Immature natural killer cell (primary cell): ENCODE measurements at places on chromosomes 7 and 10. TPM values are rescaled to one million over a fixed set of nuclear protein-coding genes. Genes with fewer than 3 reads are reported as not detected.
A peak's percentile ranks its signal among the peaks of the same experiment; 100 is the strongest.

DNA sequence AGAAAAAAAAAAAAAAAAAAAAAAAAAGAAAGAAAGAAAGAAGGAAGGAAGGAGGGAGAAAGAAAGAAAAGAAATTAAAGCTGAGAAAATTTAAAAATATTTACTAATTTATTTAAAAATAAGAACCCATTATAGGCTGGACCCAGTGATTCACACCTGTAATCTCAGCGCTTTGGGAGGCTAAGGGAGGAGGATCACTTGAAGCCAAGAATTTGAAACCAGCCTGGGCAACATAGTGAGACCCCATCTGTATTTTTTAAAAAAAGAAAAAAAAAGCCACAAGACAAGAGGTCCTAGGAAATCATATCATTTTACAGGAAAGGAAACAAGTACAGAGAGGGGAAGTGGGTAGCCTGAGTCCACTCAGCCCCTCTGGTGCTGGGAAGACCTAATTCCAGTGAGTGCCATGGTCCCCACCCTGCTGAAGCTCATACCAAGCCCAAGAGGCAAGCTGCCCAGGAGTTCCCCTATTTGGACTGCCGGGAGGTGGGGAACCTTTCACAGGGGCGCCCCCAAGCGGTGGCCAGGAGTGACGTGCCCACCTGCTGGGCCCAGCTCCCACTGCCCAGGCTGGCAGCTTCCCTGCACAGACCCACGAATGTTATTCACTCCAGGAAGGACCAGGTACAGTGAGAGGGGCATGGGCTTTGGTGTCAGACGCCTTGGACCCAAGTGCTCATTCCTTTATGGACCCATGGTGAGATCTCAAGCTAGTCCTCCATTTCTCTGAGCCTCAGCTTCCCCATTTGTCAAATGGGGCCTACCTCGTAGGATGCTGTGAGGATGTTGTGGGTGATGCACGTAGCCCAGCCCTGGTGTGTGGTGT, 133.6 kb downstream of the ZMIZ1 start:
- DNase-seq, result no peak

GRCh38 chr7:3370068-3370830, 69.2 kb downstream of the SDK1 start:
- DNase-seq, result no peak

Gene C7orf33
- polyA plus RNA-seq, result not detected

DNA sequence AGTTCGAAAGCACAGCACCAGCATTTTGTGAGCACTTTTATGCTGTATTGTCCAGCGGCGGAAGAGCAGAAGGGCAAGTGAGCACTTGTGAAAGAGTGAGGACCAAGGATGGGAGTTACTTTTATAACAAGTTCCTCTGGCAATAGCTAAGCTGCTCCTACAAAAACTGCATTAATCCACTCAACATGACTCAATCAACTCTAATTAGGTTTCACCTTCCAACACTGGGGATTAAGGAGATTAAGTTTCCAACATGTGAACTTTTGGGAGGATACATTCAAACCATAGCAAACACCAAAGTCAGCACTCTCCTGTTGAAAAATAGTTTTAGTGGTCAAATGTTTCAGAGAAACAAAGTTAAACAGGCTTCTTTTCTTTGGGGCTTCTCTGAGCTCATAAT, 844.5 kb downstream of the REEP3 start:
- DNase-seq, result no peak

Gene MMD2
- polyA plus RNA-seq, result not detected

DNA sequence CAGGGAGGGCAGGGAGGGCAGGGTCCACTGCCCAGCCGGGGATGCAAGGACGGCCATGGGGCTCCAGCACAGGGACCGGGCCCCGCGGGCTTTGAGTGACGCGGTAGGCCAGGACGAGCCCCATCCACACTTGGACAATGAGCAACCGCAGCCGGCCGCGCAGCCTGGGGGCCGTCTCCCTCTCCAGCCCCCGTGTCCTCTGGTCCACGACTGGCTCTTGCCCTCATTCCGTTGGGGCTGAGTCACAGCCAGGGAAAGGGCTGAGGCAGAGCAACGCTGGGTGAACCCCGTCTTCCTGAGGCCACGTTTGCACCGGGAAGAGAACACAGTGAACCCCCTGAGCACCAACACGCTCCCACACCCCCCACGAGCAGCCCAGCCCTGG, 23.7 kb downstream of the SHH start:
- DNase-seq, result no peak

Gene OR6V1
- not detected for polyA plus RNA-seq

Gene CHN2
- 14.6 TPM for polyA plus RNA-seq

Gene VWDE
- 0.11 TPM for polyA plus RNA-seq

DNA sequence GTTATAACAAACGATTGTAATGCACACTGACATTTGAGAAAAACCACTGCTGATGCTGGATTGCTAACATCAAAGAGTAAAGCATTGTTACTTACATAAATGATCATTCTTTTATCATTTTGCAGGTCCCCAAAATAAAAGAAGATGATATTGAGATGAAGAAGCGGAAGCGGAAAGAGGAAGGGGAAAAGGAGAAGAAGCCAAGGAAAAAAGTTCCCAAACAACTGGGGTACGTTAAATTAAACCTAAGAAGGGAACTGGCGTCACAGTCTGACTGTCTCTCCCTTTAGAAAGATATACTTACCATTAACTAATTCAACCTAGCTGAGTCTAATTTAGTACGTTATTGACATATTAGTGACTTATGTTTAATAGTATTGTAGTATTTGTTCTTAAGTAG, 28.1 kb downstream of the UBN2 start:
- no peak for DNase-seq

DNA sequence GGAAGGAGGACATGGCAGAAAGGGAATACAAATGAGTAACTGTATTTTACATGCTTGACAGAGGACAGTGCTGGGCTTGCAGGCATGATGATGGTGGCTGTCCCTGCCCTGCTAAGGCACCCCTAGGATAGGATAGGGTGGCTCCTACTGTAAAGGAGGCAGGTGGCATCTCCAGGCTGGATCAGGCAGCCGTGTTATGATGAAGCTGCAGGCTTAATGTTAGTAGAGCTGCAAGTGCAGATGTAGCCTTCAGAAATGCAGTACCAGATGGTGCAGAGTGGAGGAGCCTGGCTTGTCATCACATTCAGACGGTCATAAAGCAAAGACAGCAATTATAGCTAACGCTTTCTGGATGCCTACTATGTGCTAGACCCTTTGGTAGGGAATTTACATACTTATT, 287.9 kb upstream of the PODXL start:
- no peak for DNase-seq

DNA sequence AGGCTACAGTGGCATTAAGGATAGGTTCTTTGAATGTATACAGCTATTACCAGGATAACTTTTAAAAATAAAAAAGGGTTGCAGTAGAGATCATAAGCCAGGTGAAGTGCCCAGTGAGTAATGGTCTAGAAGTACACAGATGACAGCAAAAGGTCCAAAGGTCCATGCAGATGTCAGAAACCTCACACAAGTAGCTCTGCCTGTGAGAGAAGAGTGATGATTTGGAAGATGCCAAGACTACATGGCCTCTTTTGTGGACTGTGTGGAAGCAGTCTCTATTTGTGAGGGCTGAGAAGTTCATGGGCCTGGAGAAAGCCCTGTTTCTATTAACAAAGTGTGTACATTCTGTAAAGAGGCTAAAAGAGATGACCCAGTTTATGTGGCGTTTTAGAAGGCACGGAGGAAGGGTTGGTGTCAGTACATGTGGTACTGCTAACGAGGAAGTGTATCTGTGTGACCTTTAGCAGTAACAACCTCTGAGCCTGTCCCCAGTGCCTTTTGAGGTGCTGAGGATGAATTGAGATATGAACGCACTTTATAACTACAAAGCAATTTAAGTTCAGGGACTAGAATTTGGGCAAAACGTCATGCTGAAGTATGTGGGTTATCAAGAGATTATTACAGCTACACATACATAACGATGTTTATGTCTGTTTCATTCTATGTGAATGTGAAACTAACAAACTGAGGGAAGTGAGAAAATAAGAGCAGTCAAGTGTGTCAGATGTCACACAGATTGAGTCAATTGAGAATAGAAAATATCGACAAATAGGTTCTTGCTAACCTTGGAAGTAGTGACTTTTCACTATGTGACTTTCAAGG, 7.6 kb downstream of the CYCS start:
- DNase-seq, result peak; percentile 60

DNA sequence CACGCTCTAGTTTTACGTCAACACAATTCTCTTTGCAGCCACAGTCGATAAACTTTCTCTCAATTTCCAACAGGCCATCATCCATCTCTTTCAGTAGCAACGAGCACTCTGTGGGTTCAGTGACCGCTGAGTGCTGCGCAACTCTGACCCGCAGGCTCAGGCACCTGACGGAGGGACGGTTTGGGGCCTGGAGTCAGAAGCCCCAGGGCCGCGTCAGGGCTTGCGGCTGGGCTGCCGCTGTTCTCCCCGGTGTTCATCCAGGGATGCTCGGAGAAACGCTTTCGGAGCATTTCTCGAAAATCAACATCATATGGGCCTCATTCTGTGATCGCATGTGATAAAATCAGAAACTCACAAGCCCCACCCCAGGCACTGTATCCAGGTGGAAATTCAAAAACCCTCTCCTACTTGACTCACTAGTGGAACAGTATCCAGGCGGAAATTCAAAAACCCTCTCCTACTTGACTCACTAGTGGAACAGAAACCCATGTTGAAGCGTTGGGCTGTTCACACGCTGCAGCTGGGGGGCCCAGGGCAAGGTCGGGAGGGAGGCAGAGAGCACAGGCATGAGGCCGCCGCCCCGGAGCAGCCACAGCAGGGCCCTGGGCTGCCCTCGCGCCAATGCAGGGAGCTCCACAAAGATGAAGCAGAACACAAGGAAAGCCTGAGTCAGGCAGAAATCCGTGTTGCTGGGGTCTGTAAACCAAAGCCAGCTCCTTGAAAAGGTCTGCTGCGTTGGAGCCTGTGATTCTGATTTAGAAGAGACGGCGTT, 73.3 kb upstream of the NKX6-2 start:
- DNase-seq, result no peak

GRCh38 chr10:6202684-6203330, at the start of gene PFKFB3:
Gene PFKFB3 (plus strand): TSS chr10:6202932. CDS start chr10:6203261, 329 bp downstream.
- DNase-seq, result peak; percentile 82

DNA sequence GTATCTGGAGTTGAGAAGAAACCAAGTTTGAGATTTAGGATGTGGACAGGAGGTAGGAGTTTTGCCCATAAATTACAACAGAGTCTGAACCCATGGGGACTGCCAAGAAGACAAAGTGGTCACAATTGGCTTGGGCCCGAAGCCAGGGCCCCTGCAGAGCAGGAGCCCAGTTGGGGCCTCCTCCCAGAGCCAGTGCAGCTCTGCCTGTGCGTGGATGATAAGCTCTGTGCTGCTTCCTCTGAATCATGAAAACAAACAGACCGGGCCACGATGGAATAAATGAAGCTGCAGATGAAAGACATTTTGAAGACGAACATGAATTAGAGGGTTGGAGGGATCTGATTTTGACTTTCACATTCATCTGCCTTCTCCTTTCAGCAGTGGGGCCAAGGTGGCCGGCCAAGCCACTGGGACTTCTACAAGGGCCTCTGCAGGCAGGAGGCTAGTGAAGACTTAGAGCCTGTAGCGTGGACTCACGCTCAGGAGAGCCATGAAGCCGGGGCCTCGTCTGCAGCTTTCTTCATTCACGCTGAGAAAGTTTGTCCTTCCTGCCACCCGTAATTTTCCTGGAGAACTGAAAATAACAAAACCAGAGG, 156.8 kb upstream of the LYZL1 start:
- no peak for DNase-seq

DNA sequence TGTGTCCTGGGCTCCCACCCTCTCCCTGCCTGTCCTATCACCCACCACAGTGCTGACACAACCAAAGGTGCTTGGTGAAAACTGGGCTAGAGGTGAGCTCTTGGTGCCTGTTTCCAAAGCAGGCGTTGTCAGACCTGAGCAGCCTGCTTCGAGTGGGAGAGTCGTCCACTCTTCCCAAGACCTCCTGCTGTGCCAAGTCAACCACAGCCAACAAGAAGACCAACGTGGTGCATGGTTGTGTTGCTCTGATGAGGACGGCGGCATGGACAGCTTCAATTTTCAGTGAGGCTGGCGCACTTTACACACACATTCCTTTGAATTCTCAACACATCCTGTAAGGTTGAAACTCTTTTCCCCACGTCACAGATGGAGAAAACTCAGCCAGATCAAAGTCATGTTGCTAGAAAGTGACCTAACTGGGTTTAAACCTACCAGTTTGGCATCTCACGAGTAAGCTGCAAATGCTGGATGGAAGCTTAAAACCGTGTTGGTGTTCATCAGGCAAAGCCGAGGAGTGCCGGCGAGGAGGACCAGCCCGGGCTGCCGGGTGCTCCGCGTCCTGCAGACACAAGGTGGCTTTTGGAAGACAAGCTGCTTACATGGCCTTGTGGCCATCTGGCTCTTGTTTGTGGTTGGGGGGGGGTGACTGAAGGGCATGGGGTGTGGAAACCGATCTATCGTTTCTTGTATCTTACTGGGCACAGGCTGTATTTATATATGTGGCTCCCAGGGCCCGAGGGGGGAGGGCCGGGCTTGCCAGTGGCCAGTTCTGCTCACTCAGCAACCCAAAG, 39.3 kb downstream of the INSIG1 start:
- no peak for DNase-seq

- DNase-seq, result no peak
Measured at GRCh38 chr10:3477683-3478082, 305.1 kb upstream of the PITRM1 start.

DNA sequence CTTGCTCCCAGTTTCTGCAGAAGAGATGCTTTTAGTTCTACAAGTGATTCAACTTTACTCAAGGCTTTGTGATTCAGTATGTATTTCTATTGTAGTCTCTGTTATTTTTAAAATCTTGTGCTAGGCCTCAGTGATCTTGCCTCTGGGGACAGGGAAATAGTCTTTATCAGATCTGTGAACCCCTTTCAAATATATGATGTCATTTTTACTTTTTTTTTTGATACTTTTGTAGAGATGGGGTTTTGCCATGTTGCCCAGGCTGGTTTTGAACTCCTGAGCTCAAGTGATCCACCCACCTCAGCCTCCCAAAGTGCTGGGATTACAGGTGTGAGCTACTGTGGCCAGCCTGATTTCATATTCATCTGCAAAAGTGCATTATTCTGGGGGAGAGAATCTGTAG, 3.4 kb downstream of the SNX10 start:
- no peak for DNase-seq

Gene R3HCC1L
- 8.1 TPM for polyA plus RNA-seq

DNA sequence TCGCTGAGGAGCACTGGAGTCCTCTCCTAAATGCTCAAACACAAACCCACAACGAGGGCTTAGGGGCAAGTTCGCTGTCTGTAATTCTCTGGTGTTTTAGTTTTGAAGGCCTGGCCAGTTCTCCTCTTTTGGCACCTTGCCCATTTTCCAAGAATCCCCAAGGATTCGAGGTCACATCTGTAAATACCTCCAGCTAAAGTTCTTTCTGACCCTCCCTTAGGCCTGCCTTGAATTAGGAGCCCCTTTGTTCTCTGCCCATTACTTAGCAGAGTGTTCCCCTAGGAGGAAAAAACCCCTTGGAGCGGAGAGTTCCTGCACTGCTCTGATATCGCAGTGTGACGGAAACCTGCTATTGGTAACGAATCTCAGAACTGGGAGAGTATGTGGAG, 743 bp upstream of the PYROXD2 start:
- DNase-seq, result no peak

DNA sequence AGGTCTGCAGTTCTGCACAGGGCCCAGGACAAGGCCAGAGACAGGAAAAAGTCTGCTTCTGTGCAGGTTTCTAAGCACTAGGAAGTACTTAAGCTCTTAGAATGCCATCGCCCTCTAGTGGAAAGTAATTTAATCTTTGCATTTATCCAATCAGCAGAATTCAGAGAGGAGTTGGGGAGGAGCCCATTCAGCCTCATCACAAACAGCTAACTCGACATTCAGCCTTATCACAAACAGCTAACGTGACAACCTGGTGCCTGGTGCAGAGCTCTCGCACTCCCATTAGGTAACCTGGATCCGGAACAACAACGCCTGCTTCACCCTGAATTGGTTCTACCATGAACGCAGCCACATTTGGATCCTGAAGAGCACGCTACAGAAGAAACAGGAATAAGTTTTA, 15.2 kb downstream of the OAT start:
- peak; percentile 50 for DNase-seq
